ENCODE measurements at places on chromosomes 7 and 10. TPM values are rescaled to one million over a fixed set of nuclear protein-coding genes. Genes with fewer than 3 reads are reported as not detected.

Gene PLEKHA8
- polyA plus RNA-seq: 18.9 TPM

Gene GJD4
- polyA plus RNA-seq: 0.26 TPM

Gene GHRHR
- polyA plus RNA-seq: 0.14 TPM

Gene GPR146
- 5.9 TPM for polyA plus RNA-seq

Gene LOXL4
- 4.0 TPM for polyA plus RNA-seq

Gene GNAT3
- not detected for polyA plus RNA-seq

Gene NPSR1
- not detected for polyA plus RNA-seq

Gene LIPN
- polyA plus RNA-seq: not detected

All from renal cortex interstitium (tissue), 15 donors.